ENCODE measurements at places on chromosomes 12 and 14. TPM values are rescaled to one million over a fixed set of nuclear protein-coding genes. Genes with fewer than 3 reads are reported as not detected.

GRCh38 chr12:28938056-28938455 is 211.0 kb upstream of the FAR2 start:
- no peak for DNase-seq

- no peak for DNase-seq
These were observed 34.1 kb downstream of the NOC4L start for GRCh38 chr12:132178316-132178715.

DNA sequence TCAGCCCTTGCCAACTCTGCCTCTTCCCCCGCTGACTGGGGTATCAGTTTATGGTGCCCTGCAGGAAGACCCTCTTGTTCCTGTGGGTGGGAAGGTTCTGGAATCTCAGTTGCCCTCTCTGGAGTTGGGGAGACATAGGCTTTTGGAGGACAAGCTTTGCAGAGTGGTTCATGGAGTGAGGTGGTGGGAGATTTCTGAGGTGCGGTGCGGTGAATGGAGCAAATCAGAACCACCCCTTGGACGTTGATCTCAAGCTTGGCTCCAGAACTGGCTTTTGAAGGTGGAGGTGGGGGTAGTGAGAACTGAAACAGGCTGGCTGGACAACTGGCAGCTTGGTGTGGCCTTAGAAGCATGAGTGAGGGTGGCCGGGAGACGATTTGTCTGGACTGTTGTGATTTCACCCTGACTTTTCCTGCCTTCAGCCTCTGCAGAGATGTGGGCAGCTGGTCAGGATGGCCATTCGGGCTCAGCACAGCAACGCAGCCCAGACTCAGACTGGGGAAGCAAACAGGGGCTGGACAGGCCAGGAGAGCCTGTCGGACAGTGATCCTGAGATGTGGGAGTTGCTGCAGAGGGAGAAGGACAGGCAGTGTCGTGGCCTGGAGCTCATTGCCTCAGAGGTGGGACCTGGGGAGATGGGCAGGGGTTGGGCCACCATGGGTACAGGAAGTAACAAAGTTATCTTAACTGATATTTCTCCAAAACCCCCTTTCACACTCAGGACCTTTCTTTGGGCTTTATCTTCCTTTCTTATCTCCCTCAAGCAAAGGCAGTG is 1.1 kb downstream of the SHMT2 start:
- no peak for DNase-seq

- DNase-seq = no peak
These were observed 944 bp downstream of the TXNRD1 start for GRCh38 chr12:104216521-104216924.

GRCh38 chr14:69989622-69990021 is 110.4 kb downstream of the SMOC1 start:
- no peak for DNase-seq

DNA sequence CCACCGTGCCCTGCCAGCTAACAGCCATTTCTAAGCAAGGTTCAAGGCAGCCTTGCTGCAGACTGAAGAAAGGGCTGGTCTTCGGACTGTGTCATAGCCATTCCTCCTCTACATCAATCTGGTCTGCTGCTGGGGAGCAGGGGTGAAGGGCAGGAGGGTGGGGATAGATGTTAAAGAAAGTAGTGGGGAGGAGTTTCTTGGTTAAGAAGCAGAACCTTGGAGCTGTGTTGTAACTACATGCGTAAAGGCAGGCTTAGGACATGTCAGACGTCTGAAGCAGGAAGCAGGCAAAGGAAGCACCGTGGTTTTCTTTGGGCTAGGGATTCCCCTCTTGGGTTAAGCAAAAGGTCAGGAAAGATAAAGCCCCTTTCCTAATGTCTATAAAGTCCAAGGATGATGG is 18.1 kb upstream of the NEK9 start:
- DNase-seq = no peak

GRCh38 chr12:12891080-12891880 is at the start of gene GPRC5A:
Gene GPRC5A, plus strand, starts transcription at chr12:12891562. Its CDS starts 16,688 bp downstream, at chr12:12908250.
- peak; percentile 82 for DNase-seq

DNA sequence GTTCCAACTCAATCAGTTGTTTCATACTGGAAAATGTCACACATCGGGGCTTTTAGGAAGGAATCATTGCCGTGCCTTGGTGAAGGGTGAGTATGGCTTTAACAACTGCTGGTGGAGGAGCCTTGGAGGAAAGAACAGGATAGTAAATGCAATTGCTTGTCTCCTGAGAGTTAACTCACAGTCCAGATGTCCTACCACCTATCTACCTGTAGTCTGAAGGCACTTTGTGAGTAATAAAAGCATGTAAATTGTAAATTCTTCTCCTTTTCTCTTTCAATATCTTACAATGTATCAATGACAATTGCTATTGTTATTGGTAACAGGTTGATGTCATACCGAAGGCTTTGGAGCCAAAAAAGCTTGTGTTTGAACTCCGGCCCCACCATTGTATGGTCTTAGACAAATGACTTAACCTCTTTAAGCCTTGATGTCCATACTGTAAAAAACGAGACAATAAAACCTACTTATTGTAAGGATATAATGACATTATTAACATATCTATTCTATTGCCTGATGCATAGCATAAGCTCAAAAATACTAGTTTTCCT is 397.4 kb downstream of the ADAMTS20 start:
- DNase-seq = no peak

Gene RARG
- 56.3 TPM for total RNA-seq

Gene LBHD2
- not detected for total RNA-seq

Gene DACT1
- total RNA-seq = 115 TPM

Gene ANO4
- total RNA-seq = 1.7 TPM
